ENCODE measurements at places on chromosomes 1 and 21.

- no peak for DNase-seq
Observed at GRCh38 chr1:169576241-169576934, 9.9 kb downstream of the F5 start.

GRCh38 chr1:201593200-201593921, 54.4 kb downstream of the NAV1 start:
- no peak for DNase-seq

DNA sequence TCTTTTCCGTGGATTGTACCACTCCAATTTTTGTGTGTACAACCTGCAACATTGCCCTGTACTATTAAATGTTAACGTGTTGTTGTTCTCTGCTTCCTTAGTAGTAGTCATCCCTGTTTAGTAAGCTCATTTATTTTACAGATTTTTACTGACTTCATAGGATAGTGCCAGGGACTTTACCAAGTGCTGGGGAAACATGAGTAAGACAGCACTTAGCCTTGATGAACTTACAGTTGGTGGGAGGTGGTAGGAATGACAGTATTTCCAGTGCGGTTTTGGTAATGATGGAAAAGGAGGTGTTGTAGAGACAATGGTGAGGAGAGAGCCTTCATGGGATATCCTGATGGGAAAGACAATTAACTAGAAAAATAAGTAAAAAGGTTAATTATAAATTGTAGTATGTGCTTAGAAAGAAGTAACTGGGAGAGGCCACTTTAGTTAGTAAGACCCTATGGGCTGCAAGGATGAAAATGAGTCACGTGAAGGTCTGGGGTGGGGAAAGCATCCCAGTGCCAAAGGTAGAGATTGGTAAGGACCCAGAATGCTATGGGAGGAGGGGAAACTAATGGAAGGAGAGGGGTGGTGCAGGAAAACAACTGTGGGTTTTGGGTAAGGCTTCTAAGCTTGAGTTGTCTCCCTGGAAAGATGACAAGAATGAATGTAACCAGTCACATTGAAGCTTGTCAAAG, 1.7 kb downstream of the RLF start:
- DNase-seq: no peak

DNA sequence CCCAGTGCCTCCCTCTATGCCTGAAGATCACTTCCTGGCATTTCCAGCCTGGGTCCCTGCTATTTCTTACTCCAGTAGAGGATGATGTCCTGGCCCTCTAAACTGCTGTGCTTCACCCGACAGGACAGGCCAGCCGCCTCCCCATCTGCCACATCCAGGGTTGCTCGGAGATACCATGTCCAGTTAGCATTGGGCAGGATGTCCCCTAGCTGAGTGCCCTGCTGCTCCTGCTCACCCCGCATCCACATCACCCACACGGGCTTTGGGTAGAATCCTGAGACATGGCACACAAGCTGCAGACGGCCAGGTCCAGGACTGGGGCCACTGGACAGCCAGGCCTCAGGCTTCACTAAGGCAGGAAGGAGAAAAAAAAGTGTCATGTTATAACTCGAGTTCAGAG, 2.0 kb downstream of the CD1B start:
- no peak for DNase-seq

DNA sequence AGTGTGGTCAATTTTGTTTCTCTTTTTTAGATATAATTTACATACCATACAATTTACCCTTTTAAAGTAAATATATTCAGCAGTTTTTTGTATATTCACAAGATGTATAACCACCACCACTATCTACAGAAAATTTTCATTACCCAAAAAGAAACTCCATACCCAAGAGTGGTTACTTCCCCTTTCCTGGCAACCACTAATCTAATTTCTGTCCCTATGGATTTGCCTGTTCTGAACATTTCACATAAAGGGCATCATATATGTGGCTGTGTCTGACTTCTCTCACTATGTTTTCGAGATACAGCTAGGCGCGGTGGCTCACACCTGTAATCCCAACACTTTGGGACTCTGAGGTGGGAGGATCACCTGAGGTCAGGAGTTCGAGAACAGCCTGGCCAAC, 13.6 kb downstream of the PACC1 start:
- DNase-seq: no peak

DNA sequence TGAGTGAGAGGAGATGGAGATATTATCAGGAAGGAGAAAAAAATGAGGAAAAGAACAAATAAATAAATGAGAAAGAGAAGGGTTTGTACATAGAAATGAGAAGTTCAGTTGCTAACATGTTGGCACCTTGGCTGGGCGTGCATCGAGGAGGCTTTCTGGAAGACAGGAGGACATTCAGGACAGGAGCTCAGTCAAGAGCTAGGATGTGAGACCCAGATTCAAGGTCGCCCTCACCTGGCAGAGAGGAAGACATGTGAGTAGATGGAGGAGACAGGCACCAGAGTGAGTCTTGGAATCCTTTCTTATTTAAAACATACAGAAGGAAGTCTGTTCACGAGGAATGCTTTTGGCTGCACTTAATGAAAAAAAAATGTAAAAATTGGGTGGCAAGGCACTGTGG, 640.9 kb downstream of the NPHP4 start:
- DNase-seq: no peak

DNA sequence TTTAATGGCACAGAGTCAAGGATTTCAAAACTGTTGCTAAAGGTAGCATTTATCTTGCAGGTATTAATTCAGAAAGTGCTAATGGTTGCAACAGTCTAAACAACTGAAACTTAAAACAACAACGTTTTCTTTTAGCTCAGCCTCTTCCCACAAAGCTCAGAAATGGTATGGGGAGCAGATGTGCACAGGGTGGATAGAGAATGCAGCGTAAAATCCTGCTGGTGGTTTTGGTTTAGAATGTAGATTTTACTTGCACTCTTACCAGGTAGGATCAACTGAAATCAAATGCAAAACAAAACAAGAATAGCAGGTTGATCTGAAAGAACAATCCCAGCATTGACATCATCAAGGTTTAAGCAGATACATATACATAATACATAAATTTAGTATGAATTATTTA, 3.8 kb upstream of the LRRC8C start:
- DNase-seq: peak; percentile 58

DNA sequence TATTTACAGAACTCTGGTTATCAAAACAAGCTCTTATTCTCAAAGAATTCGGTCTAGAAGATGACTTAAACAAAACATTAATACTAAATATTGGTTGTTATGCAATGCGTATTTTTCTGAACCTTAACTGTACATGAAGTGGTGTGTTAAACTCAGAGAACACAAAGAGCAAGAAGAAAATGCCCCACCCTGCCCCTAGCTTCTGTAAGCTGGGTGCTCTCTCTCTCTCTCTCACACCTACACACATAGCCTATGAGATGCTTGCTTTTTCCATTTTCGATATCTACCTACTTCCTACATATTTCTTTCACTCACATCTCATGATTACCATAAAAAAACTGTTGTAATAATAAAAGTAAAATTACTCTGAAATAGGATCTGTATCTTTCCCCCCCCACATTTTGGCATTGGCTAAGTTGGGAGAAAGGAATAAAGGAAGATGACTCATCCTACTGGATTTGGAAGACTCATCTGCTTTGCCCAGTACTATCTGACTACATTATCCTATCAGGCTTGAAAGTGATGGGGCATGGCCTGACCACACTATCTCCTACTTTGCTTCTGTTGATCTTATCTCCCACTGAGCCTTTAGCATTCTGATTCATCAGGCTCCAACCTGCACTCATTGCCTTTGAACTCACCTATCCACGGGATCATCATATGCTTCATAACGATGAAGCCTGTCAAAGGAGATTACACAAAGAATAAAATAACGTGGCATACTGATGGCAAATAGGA, 2.9 kb downstream of the CRYZ start:
- no peak for DNase-seq

DNA sequence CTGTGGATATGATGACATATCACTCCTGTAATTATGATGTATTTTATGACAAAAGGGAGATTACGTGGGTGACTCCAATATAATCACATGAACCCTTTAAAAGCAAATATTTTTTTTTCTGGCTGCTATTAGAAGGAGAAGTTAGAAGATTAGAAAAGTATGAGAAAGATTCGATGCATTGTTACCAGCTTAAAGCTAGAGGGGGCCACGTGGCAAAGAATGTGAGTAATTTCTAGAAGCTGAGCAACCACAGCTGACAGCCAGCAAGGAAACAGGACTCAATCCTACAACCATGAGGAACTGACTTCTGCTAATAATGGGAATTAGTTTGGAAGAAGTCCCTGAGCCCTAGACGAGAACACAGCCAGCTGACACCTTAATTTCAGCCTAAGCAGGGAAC, 56.3 kb upstream of the C1orf87 start:
- DNase-seq: no peak

DNA sequence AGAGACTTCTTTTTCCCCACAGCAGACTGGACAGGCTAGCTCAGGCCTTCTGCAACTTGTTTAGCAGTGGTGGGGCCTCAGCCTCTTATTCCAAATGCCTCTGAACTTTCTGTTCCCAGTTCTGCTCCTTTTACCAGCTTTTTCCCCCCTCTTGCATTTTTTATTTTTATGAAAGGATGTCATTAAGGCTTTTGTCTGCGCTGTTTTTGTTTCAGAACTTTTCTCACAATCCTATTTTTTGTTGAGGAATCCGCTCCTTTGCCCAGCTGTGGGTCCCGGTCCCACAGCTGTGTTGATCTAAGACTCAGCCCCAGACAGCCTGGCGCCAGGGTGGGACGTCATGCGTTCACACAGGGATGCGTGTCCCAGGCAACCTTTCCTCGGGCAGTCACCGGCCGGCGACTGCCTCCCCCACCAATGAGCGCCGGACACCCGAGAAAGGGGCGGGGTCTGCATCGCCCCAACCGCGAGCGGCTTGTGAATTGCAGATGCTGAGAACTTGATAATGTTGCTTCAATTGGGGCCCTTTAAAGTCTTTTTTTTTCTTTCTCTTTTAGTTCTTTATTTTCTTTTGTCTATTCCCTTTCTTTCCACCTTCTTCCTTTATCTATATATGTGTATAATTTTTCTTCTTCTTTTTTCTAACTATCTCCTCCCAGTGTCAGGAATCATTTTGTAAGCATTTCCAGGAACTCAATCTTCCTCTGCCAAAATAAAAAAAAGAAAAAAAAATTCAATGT, 3.0 kb upstream of the ID3 start:
- DNase-seq: peak; percentile 85

GRCh38 chr21:44521301-44521927, 18.6 kb downstream of the KRTAP10-1 start:
- DNase-seq: no peak

DNA sequence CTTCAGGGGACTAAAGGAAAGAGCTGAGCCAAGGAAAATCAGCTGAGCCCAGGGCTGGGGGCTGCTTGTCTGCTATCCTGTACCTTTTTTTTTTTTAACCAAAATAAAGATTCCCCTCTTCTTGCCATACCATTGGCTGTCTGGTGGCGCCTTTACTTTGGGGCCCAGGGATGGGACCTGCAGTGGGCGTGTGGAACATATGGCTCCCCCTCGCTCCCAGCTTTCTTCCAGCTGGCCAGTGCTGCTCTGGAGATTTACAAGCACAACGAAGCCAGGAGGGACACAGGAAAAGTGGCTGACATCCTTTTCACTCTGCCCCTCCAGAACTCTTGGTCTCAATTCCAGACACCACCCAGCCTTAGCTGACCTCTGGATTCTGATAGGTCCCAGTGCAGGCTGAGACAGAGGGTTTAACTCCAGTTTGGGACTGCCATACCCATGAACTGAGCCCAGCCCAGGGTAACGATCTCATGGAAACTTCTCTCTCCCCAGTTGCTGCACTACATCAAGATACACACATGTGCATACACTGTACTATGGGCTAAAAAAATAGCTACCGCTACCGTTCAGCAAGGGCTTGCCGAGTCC, 5.4 kb upstream of the SFN start:
- no peak for DNase-seq

GRCh38 chr1:233097546-233097945, 147.1 kb downstream of the NTPCR start:
- no peak for DNase-seq

- no peak for DNase-seq
Observed at GRCh38 chr1:233245191-233245765, 50.2 kb downstream of the PCNX2 start.

GRCh38 chr1:114286179-114286578, 132.5 kb upstream of the SYT6 start:
- DNase-seq: no peak

DNA sequence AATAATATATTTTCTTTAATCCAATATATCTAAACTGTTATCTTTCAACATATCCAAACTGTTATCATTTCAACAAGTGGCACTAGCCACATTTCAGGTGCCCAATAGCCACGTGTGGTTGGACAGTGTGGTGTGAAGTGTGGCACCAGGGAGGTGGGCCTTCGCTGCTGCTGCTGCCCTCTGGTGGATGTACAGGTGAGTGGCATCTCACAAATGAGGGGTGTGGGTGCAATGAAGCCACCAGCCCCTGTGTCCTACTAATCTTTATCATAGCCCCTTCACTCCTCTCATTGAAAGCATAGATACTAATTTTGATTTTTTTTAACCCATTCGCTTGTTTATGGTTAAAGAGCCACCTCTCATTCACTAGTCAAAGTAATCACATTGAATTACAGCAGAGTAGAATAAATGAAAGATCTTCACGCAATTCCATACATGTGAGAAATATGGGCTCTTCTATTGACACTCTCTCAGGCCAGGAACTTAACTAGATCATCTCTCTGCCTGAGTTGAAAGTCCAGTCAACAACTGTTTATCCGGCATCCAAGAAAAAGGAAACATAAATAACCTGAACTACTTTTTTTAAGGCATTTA, 499.2 kb downstream of the OMA1 start:
- peak; percentile 14 for DNase-seq

DNA sequence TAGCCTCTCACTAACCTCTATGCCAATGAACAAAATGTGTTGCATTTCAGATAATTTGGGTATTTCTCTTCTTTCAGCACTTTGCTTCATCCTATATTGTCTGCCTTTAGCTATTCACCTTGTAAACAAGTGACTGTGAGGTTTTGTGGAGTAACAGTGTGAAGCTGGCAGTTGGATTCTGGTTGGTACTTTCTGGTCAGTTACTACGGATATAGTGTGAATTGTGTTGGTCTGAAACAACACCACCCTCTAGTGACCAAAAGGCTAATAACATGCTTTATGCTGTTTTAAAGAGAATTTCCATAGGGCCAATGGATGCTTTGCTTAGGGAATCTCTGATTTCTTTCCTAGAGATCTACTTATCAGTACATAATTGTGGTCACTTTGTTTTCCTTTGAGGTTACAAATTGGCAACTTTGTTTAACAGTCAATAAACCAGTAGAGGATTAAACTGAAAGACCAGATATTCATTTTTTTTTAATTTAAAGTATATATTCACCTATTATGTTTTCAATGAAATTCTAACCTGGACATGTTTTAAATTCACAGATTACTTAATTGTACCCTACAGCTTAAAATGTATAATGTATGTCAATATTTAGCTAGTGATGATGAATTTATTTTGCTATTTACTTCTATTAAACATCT, 2.5 kb upstream of the PTGER3 start:
- peak; percentile 52 for DNase-seq

GRCh38 chr1:45974541-45975269, 157.7 kb downstream of the PIK3R3 start:
- no peak for DNase-seq

DNA sequence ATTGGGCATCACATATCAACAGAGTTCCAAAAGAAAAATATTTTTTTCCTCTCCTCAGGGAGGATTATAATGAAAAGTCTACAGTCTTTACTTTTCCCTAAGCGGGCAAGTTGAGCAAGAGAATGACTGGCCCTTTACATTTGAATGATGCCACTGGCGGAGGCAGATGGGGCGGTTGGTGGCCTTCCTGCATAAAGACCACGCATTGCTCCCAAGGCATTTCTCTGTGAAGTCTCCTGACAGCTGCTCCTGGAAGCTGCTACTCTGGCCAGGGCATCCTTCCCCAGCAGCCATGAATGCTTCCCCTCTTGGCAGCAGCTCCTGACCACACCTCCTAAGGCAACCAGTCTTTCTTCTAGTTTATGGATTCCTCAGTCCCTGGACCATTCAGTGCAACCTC, 161.1 kb upstream of the RRP15 start:
- DNase-seq: no peak

Data from MM.1S (cell line).